ENCODE measurements at places on chromosomes 16 and 17. TPM values are rescaled to one million over a fixed set of nuclear protein-coding genes. Genes with fewer than 3 reads are reported as not detected.

The FBXO39 gene
- total RNA-seq, result 0.36 TPM

DNA sequence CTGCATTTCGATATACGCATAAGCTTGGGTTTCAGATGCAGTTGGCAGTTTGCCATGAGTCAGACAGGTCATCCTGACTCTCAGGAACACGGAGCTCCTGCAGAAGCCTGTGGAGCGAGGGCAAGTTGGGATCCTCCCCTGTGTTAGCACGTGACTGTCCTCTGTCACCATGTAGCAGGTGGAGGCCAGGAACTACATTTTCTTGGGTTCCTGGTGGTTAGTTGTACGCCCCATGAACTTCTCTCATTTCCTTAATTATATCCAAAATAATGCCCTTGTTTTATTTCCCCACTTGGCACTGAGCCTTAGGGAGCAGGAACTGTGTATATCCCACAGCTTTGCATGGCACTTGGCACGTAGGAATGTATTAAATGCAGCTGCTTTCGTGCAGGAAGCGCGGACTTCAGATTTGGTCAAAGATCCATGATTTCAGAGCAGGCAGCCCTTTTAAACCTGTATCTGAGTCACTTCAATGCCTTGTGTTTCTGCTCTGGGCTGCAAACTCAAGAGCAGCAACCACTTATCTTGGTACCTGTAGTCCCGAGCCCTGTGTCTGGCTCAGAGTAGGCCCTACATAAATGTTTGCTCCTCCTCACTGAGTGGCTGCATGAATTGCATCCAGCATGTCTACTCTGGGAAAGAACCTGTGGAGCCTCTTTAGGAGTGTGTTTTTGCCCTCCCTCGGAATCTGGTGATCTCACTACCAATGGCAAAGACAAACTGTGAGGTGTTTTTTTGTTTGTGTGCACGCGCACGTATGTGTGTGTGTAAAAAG, 428.4 kb downstream of the MAF start:
- no peak overlapping the region for H3K27ac ChIP-seq
- DNase-seq, result no peak
- H3K27me3 ChIP-seq, result no peaks in the 10 kb centered on the region
- H3K36me3 ChIP-seq, result peaks cover 2% of the 10 kb centered on the region

GRCh38 chr17:72614476-72614870, 478.0 kb downstream of the SLC39A11 start:
- H3K4me1 ChIP-seq, result peaks cover 23% of the 10 kb centered on the region
- H3K27ac ChIP-seq, result no peak overlapping the region
- H3K27me3 ChIP-seq, result peaks cover 39% of the 10 kb centered on the region
- no peak overlapping the region for H3K4me3 ChIP-seq
- H3K36me3 ChIP-seq, result no peaks in the 10 kb centered on the region

DNA sequence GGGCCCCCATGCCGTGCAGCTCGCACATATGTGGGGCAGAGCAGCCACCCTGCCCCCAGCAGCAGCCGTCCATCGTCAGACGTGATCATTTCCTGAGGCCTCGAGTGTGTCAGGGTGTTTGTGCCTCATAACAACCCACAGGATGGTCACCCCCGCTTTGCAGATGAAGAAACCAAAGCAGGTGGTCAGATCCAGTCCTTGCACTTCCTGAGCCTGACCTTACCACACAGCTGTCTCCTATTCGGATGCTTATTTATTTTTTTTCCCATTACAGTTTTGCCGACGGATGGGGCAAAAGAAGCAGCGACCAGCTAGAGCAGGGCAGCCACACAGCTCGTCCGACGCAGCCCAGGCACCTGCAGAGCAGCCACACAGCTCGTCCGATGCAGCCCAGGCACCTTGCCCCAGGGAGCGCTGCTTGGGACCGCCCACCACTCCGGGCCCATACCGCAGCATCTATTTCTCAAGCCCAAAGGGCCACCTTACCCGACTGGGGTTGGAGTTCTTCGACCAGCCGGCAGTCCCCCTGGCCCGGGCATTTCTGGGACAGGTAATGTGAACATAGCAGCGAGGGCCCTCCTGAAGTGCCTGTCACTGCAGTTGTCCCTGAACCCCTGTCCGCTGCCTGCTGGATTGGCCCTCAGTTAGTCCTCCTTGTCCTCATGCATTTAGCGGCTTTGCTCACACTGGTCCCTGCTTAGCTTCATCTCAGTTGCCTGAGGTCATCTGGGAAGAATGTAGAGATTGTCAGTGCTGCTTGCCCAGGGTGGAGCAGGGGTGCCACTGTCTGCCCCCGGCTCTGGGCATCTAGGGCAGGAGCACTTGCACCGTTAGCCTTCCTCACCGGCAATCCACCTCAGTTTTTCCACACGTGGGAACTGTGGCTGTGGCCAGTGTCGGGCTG, 1.4 kb downstream of the MPG start:
- peaks cover 35% of the 10 kb centered on the region for H3K4me1 ChIP-seq
- DNase-seq, result no peak
- H3K36me3 ChIP-seq, result peaks cover 23% of the 10 kb centered on the region
- H3K27me3 ChIP-seq, result peaks cover 6% of the 10 kb centered on the region

DNA sequence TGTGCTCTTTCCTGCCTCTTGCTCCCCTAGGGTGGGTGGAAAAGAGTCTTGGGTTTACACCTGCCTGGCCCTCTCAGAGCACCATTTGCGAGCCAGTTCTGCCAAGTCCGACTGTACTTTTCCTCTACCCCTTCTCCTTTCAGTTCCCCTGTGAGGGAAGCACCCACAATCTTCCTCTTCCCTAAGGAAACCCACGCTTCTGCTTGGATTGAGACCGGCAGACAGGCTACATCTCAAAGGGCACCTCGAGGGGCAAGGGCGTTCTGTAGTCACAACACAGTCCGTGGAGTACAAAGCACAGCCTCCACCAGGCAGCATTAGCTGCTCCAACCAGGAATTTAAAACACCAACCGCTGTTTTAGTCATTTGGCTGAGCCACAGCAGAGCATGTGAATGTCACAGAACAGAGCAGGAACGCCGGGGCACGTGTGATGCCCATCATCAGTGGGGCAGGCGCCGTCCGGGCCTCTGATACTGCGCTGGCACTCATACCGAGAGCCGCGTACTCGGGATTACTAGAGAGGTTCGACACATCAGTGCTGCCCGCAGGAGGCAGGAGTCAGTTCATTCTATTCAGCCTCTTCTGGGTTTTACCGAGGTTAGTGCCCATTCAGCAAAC, 13.7 kb upstream of the MNT start:
- H3K27ac ChIP-seq, result no peak overlapping the region
- no peaks in the 10 kb centered on the region for H3K27me3 ChIP-seq
- H3K36me3 ChIP-seq, result peaks cover 23% of the 10 kb centered on the region
- peaks cover 3% of the 10 kb centered on the region for H3K4me1 ChIP-seq
- DNase-seq, result no peak
- no peak overlapping the region for H3K4me3 ChIP-seq

DNA sequence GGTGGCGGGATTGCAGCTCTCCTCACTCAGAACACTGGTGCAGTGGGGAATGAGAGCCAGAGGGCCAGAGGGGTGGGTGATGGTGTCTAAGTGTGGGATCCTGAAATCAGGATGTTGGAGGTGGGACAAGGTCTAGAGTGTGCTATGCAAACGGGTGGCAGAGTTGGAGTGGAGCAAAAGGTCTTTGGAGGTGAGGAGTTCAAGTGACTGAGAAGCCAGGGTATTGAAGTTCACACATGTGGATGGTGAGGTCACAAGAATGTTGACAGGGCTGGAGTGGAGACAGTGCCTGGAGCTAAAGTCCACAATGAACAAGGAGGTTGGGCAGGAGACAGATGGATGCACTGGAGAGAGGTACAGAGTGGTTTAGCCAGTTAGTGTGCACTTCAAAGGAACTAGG, 38.3 kb upstream of the MAP3K14 start:
- peaks cover 36% of the 10 kb centered on the region for H3K4me1 ChIP-seq
- peaks cover 19% of the 10 kb centered on the region for H3K27me3 ChIP-seq
- DNase-seq, result no peak
- H3K36me3 ChIP-seq, result peaks cover 7% of the 10 kb centered on the region
- no peak overlapping the region for H3K27ac ChIP-seq
- no peak overlapping the region for H3K4me3 ChIP-seq

DNA sequence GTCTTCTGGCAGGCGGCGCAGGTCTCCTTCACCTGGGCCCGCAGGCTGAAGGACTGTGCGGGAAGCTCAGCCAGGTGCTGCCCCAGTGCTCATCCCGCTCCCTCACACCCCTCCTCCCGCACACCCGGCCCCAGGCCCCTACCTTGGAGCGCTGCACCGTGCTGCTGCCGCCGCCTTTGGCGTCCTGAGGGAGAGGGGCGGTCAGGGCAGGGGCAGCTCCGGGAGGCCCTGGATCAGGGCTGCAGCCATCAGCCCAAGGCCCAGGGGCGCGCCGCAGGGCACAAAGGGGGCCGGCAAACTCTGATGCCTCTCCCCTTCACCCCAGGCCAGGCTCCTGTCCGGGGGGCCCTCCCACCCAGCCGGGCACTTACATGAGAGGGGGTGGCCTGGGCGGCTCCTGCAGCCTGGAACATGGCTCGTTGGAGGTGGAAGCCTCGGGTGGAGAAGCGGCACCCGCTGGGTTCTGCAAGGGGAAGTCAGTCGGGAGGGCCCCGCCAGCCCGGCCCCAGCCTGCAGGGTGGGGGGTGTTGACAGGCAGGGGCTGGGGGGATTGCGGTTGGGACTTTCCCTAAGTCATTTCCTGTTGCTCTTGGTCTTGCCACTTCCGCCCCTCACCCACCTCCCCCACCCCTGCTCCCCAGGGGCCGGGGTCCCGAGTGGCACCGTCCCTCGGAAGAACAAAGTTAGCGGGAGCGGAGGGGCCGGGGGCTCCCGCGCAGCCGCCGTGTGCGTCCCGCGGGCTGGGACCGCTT, 863 bp downstream of the LIMD2 start:
- peaks cover 45% of the 10 kb centered on the region for H3K36me3 ChIP-seq
- peak; percentile 96 for DNase-seq
- peak overlapping the region; percentile 93 for H3K4me3 ChIP-seq
- H3K27ac ChIP-seq, result peak overlapping the region; percentile 93

The CCDC200 gene
- total RNA-seq, result 0.92 TPM

DNA sequence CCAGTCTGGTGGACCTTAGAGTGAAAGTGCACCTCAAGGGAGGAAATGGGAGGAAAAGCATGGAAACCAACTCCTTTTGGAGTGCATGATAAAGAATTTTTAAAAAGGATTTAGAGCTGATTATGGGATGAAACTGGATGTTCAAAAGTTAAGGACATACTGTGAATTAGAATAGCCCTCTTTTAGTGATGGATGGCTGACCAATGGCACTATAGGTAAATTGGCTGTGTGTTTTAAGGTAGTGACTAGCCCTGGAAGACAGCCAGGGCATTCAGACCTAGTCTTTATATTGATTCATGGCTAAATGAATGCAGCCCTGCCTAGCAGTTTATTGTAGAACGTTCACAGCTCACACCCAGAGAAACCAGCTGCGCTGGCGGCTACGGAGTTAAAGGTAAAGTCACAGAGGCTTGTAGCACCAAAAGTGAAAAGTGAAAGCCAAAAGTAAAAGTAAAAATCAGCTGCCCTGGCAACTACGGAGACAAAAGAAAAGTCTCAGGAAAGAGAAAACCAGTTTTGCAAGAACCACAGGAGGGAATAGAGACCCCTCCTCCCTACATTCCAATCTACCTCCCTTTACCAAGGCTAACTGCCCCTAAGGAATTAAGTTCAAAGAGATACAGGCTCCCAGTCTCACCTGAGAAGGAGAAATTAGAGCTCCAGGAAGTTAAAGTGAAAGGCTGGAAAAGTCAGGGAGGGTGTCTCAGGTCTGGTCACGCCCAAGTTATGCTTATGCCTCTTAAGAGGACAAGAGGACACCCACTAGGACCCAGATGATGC, 21.8 kb downstream of the ACSM1 start:
- peak; percentile 80 for DNase-seq
- no peaks in the 10 kb centered on the region for H3K27me3 ChIP-seq
- peaks cover 23% of the 10 kb centered on the region for H3K4me1 ChIP-seq
- H3K4me3 ChIP-seq, result peak overlapping the region; percentile 81
- peak overlapping the region; percentile 10 for H3K27ac ChIP-seq

GRCh38 chr16:80174416-80174815, 366.4 kb upstream of the DYNLRB2 start:
- no peak overlapping the region for H3K4me3 ChIP-seq
- no peak overlapping the region for H3K27ac ChIP-seq
- H3K36me3 ChIP-seq, result no peaks in the 10 kb centered on the region
- no peak for DNase-seq

Measured in activated CD4-positive, alpha-beta T cell treated with anti-CD3 and anti-CD28 coated beads, Interleukin-2, amount 10 ng/mL, durations not matched to agents 24 days and 14 days (primary cell).